ENCODE measurements at places on chromosomes 4 and X.

DNA sequence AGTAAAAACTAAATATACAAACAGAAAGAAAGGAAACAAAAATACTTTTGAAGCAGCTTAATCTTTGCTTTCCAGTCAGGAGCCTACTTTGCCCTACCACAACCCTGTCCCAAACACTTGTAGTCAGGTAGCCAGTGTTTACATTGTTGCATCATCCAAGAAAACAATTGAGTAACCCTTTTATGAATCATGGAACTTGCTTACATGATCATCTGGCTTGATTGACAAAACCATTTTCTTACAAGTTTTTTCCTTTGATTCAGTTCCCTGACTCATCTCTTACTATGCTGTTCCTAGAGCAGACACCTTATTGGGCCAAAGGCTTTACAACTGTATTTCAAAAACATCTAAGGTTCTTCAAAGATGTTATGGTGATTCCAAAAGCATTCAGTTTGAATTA lies 740.1 kb downstream of the KLHL13 start:
- DNase-seq = no peak

DNA sequence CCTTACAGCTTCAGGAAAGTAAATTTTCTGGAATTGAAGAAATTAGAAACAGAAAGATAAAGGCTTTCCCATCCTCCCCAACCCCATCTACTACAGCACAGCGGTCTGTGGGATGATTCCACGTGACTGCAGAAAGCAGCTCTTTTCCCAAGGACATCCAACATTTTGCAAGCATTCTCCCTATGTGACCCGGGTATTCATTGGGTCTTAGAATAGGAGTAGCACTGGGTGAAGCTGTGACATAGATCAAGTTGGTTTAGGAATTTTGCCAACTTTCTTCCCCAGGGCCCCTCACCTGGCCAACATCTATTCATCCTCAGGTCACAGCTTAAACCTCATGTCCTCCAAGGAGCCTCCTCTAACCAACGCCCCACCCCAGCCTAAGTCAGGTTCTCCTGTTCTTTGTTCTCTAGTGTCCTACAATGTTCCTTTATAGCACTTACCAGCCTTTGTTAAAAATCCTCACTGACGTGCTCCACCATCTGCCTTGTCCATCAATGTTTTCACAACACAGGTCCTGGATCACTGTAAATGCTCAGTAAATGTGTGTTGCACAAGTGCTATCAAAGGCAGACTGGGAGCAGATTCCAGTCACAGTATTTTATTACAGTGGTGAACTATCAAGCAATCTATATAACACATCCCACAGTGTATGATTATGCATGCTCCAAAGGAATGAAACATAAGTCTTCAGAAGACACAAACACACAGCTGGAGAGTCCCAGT lies 80.9 kb upstream of the MTM1 start:
- DNase-seq = no peak

- DNase-seq = no peak
These were observed 51.0 kb upstream of the TFDP3 start for GRCh38 chrX:133269168-133269567.

DNA sequence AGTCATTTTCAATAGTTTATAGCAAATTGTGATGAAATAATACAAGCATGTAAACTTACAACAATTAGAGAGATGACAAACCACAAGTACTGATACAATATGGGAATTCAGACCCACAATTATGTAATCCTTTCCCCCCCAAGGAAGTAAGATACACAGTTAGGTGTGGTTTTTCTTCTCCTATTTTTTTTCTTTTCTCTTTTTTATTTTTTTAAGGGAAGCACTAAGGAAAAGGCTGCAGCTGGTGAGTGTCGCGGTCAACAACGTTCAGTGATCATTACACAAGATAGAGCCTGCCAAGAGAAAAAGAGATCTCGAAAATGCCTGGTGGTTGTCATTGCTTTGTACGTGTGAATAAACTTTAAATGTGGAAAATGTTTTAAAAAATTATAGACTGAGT lies 9.8 kb downstream of the NDNF start:
- no peak for DNase-seq
